Activated CD4-positive, alpha-beta T cell treated with anti-CD3 and anti-CD28 coated beads, Interleukin-2, amount 10 ng/mL, durations not matched to agents 24 days and 14 days (primary cell): ENCODE measurements at places on chromosomes 5 and 9.

- no peak for DNase-seq
These were observed 48.2 kb downstream of the TMEM174 start for GRCh38 chr5:73221161-73221560.

DNA sequence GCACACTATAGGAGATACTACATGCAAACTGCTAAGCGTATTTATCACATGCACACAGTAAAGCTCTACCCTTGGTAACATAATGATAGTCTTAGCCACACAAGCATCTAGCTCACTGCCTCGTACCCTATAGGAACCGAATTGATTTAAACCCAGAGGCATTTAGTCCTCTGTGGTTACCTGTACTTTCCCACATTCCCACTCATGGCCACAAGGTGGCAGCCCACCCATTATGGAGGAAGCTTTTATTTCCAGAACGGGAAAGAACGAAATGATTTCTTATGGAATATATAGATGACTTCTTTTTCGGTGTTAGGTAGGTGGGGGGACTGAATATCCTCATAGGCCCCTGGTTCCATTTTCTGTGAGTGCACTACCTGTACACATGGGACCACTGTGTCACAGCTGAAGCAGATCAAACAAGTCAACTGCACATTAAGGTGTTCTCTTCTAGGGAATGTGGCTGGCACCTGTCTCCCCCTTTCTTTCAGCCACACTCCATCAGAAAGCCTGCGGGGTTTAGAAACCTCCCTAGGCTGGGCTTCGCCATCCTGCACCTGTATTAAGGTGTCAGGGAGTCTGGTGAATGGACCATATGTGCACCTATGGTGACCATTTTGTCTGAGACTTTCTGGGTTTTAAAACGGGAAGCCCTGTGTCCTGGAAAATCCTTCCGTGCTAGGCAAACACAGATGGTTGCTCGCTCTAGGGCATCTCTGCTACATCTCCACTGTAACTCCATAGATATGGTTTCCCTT lies 313.2 kb downstream of the SLIT3 start:
- peak; percentile 85 for DNase-seq

GRCh38 chr5:54066433-54066832 lies 243.9 kb downstream of the ARL15 start:
- DNase-seq, result no peak

- DNase-seq, result peak; percentile 90
These were observed 7.7 kb downstream of the IL17B start for GRCh38 chr5:149371296-149371962.

DNA sequence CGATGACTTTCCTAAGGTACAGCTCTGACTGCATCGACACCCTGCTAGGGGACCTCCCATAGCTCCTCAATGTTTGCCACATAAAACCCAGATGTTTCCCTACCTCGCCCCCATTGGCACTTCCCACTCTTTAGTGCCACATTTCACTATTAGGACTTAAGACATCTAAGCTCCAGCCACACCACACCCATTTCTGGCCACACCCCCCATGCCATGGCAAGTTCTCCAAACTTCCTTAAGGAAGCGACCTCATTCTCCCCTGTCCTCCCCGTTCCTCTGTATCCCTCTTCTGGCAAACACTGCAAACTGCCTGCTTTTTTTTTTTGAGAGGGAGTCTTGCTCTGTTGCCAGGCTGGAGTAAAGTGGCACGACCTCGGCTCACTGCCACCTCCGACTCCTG lies 62.9 kb downstream of the USP20 start:
- no peak for DNase-seq

- DNase-seq, result no peak
These were observed 30.0 kb upstream of the PHF2 start for GRCh38 chr9:93546356-93546755.

- no peak for DNase-seq
These were observed 44.2 kb downstream of the NIPSNAP3B start for GRCh38 chr9:104808035-104808614.

GRCh38 chr5:150851039-150851438 lies 4.7 kb downstream of the IRGM start:
- peak; percentile 52 for DNase-seq

- no peak for DNase-seq
These were observed 479.9 kb downstream of the KDM4C start for GRCh38 chr9:7237473-7238246.

DNA sequence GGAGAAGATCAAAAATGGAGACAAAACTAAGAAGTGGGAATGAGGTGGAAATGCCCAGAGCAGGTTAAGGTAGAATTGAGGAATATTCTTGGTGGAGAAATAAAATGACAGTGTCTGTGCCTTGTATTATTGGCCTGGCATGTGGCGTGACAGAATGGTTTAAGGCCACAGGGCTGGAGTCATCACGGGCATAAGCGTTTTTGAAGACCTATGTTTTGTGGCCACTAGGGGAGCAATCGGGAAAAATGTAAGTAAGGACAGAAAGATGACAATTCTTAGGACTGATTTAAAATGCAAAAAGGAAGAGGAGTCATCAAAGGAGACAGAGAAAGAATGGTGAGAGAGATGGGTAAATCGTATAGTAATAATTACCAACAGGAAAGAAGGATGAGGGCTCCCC lies 72.2 kb upstream of the EPB41L4A start:
- DNase-seq, result no peak

GRCh38 chr5:39446231-39446630 lies 21.5 kb upstream of the DAB2 start:
- no peak for DNase-seq

DNA sequence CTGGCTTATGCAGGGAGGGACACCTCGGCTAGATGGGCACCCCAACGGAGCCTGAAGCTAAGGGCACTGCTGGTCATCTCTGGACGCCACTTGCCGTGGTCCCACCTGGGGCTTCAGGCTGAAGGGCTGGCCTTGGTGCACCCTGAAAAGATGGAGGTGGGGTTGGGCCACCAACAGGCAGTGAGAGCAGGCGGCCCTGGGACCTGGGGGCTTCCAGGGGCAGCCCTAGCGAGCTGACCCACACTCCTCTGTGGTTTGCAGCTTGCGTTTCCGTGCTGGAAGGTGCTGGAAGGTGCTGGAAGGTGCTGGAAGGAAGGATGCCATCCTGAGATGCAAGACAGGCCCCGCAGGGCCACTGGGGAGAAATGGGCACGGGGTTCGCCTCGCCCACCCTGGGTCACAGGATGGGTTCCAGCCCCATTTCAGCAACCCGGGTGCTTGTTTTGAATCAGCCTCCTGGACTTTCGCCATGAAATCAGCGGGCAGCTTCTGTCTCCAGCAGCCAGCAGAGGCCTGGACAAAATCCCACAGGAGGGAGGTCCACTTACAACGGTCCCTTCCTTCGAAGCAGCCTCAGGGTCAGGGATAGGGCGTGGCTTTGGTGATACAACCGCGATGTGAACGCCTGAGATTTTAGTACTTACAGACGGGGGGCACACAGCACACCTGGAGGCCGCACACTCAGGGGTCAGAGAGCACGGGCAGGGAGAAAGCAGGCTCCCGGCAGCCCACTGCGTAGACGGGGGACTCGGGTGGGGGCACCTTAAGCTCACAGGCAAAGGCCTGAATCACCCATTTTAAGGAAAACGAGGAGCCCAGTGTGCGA lies 303.1 kb upstream of the IRX4 start:
- no peak for DNase-seq

DNA sequence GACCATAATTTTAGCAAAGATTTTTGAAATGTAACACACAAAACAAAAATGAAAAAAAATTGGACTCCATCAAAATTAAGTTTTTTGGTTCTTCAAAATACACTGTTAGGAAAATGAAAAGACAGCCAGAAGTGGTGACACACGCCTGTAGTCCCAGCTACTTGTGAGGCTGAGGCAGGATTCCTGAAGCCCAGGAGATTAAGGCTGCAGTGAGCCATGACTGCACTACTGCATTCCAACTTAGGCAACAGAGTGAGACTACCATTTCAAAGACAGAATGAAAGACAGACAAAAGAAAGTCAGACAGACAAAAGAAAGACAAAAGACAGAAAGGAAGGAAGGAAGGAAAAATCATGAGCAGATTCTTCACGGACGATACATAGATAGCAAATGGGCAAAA lies 7.5 kb downstream of the DIAPH1 start:
- DNase-seq, result no peak

DNA sequence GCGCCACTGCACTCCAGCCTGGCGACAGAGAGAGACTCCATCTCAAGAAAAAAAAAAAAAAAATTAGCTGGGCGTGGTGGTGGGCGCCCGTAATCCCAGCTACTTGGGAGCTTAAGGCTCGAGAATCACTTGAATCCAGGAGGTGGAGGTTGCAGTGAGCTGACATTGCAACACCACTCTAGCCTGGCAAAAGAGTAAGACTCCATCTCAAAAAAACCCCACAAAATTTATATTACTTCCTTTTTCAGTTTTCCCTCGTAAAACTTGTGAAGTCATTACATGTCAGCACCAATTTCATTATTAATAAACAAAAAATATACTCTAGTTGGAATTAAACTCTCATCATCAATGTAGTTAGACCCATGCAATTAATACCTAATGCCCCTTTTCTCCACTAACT lies 43.9 kb downstream of the SHLD3 start:
- no peak for DNase-seq

DNA sequence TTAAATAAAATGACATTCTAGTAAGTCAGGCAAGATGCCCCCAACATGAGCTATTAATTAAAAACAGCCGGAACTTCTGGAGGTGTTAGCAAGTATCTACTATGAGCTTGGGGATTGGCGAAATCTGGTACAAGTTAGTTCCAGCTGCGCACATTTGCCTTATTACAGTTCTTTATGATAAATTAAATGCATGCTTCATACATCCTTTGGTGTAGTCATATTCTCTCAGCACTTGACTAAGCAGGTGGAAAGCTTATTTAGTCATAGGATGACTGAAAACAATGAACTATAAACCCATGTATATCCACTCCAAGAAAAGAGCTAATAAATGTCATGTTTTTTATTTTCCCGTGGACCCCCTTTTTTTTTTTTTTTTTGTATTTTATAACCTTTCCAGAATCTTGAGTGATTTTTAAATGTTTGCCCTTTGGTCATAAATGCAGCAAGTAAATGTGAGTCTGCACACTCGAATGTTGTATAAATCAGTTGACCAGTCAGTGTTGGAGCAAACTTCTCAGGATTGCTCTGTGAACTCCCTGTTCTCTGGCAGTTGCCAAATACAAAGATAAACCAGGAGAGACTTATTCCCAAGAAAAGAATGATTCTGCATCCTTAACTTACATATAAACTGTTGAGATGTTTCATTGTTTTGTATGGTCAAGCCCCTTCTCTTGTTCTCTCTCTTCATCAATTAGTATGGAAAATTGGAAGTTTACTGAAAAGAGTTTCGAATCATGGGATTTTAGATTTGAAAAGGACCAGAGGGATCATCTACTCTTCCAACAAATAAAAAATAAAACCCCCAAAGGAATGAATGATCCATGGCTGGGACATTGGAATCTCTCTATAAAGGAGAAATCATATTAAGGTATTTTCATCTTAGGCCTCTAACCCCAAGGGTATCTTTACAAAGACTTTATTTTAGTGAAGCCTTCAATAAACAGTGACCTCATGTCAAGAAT lies 38.3 kb downstream of the PIK3R1 start:
- no peak for DNase-seq

DNA sequence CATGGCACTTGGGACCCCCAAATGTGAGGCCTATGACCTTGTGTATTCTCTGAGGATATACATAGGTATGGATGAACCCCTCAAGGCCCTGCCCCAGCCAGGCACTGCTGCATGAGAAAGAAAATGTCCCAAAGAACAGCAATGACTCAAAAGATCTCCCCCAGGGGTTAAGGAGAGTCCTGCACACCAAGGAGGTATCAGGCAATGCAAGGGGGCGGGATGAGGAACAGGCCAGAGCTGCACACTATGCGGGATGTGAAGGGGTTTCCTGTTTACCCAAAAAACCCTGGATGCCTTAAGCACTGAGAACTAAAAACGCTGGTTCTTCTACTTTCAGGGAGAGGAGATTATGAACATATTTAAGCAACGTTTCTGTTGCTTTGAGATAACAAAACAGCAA lies 3.4 kb downstream of the RAPGEF1 start:
- peak; percentile 76 for DNase-seq

- no peak for DNase-seq
These were observed 606.7 kb downstream of the TAF11L14 start for GRCh38 chr5:18240971-18241370.

GRCh38 chr9:120435091-120435490 lies 144.9 kb downstream of the CDK5RAP2 start:
- DNase-seq, result no peak

GRCh38 chr5:174404848-174405247 lies 319.5 kb upstream of the MSX2 start:
- no peak for DNase-seq

DNA sequence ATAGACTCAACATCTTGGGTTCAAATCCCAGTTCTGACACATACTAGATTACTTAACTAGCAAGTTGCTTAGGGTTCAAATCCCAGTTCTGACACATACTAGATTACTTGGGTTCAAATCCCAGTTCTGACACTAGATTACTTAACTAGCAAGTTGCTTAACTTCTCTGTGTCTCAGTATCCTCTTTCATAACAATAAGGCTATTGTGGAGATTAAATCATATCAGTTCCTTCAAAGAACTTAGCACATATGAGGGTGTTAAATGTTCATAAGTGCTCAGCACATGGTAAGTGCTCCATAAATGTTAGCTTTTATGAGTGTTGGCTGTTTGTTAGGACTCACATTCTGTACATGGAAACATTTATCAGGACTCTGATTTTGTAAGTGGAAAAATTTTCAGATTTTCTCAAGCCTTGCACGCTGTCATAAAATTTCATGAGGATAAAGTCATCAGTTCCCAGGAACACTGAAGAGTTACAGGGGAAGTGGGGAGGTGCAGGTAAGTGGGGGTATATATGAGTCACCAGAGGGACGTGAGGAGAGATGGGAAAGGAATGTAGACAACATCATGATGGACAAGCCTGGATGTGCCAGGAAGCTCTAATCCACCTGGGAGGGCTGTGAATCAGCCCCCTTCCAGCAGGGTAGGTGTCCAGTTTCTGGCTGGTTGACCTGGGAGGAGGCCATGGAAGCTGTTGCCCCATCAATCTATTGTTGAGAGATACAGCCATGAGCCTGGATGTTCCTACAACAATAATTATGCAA lies 532.2 kb upstream of the WWC1 start:
- no peak for DNase-seq

- DNase-seq, result no peak
These were observed 236.9 kb downstream of the GOLPH3 start for GRCh38 chr5:31937226-31937625.

GRCh38 chr5:171149772-171150171 lies 159.3 kb upstream of the TLX3 start:
- no peak for DNase-seq
